ENCODE measurements at places on chromosomes 2 and 18.

GRCh38 chr2:132720393-132720792 lies 50.4 kb upstream of the LYPD1 start:
- DNase-seq = no peak

DNA sequence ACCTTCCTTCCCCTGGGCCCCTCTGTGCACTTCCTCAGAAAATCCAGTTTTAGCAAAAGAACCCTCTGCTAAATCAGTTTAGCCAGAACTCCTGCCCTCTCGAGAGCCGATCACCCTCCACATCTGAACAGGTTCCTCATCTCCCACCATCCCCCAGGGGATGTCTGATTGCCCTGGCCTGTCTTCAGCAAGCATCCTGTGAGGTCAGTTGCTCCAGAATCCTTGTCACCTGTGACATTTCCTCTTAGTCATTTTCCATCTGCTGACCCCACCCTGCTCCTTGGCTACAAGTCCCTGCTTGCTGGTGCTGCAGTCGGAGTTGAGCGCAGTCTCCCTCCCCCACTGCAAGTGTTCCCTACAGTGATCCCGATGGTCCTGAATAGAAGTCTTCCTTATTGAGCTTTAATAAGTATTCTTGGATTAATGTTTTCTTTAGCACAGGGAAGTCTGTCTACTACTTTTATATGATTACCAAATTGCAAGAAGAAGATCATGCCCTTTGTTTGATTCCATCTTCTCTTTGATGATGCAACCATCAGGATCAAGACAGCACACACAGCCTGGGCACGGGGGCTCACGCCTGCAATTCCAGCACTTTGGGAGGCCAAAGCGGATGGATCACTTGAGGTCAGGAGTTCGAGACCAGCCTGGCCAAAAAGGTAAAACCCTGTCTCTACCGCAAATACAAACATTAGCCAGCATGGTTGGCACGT lies 30.9 kb upstream of the UBE2F start:
- DNase-seq = no peak

GRCh38 chr2:39981883-39982311 lies 202.8 kb upstream of the THUMPD2 start:
- DNase-seq = no peak

GRCh38 chr2:42298132-42298531 lies 62.9 kb downstream of the COX7A2L start:
- DNase-seq = no peak

GRCh38 chr2:164458792-164459191 lies 162.5 kb downstream of the GRB14 start:
- no peak for DNase-seq

- peak; percentile 77 for DNase-seq
Observed at GRCh38 chr2:127770973-127771735, 39.8 kb downstream of the WDR33 start.

DNA sequence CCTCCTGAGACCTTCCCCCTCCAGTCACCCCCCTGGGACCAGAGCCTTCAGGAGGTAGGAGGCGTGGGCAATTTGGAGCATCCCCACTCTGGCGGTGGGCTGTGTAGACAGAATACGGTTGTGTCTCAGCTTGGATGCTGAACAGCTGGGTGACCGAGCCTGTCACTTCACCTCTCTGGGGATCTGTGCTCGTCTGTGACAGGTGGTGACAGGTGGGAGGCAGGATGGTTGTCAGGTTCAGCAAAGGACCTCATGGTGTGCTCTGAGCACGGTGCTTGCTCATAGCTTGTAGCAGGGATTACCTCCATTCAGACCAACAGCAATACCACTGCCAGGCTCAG lies 186.5 kb upstream of the HS6ST1 start:
- no peak for DNase-seq

GRCh38 chr2:42846932-42847595 lies 54.7 kb upstream of the HAAO start:
- no peak for DNase-seq

GRCh38 chr2:44947028-44947375 lies 5.5 kb downstream of the SIX3 start:
- no peak for DNase-seq

DNA sequence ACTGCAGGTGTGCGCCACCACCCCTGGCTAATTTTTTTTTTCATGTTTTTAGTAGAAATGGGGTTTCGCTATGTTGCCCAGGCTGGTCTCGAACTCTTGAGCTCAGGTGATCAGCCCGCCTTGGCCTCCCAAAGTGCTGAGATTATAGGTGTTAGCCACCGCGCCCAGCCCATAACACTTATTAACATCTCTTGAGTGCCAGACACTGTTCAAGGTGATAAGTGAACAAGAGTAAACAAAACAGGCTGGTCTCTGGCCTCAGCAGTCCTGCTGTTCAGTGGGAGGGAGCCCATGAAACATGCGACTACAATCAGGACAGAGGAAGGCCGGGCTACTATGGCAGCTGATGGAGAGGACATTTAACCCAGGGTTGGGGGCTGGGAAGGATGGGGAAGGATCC lies 42.3 kb downstream of the KCTD1 start:
- no peak for DNase-seq

DNA sequence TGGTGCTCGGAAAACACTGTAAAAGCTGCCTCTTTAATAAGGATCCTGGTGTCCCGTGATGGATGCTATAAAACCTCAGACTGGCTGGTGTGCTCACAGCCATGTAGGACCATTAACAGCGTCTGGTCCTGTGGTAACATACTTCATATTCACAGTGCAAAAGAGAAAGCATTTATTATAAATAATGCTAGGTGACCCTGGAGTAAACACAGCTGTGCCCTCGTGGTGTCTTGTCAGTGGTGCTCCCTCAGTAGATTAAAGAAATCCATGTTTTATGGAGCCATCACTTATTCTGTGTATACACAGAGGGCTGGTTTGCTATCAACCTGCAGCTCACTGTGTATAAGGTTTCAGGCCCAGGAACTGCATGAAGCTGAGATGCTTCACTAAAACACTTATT lies 106.9 kb downstream of the CDK15 start:
- no peak for DNase-seq

- DNase-seq = no peak
Observed at GRCh38 chr2:51120754-51121280, 88.9 kb upstream of the NRXN1 start.

DNA sequence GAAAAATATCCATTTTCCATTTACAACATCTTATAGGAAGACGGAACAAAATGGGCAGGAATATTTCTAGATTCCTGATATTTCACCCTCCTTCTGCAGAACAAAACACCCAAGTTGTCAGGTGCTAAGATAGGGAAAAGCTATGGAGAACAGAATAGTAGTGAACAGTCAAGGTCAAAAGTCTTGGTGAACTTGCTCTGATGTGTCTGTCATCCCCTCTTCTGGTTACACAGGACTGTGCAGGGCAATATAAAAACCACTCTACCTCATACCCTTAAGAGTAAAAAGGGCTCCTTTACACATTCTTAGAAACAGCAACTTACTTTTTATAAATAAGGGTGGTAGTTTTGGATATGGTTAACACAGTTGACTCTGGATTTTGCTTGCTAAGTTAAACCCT lies 4.4 kb downstream of the MYL1 start:
- DNase-seq = no peak

DNA sequence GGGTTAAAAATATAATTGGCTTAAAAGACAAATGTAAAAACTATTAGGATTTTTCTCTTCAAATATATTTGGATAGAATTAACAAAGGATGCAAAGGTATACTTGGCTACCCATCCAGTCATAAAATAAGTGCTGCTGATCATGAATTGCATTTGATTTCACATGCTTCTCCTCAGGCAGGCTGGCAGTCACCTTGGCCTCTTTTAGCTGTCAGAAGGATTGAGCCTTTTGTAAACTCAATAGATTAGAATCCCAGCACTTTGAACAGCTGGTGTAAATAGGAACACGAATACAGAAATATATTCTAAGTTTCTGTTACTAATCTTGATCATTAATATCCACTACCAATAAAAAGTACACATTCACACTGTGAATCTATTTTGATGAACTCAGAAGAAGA lies 169.4 kb upstream of the UNC80 start:
- DNase-seq = no peak

DNA sequence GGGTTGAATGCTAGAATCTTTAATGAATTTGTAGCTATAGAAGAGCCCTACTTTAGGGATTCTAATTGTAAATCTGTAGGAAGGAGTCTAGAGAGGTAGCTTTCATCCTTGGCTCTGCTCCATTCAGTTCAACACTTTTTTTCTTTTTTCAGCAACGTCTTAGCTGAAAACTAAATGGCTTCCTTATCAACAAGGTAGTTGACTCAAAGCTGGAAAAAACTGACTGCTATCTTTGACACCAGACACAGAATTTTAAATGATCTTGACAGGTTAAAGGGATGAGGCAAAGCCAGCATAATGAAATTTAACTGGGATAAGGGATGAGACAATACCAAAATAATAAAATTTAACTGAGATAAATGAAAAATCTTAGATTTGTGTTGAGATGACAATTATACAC lies 54.9 kb downstream of the TMEFF2 start:
- no peak for DNase-seq

Data from fibroblast of skin of right biceps (primary cell).